ENCODE measurements at places on chromosomes 6 and 20.

- no peak for DNase-seq
These were observed 193.3 kb downstream of the UTRN start for GRCh38 chr6:144478483-144478882.

DNA sequence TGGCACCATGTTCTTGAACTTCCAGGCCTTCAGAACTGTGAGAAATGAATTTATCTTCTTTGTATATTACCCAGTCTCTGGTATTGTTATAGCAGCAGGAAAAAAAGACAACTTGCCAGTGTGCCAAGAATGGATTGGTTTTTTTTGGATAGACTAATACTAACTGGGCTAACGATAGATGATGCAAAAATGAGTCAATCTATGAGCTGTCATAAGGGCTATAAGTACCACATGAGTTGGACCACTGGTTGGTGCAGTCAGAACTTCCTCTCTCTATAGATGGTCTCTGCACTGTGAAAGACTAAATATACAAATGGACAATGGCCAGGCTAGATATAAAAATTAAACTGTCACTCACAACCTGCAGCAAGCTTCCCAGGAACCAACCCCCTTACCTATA lies 87.6 kb upstream of the COL21A1 start:
- DNase-seq = no peak

DNA sequence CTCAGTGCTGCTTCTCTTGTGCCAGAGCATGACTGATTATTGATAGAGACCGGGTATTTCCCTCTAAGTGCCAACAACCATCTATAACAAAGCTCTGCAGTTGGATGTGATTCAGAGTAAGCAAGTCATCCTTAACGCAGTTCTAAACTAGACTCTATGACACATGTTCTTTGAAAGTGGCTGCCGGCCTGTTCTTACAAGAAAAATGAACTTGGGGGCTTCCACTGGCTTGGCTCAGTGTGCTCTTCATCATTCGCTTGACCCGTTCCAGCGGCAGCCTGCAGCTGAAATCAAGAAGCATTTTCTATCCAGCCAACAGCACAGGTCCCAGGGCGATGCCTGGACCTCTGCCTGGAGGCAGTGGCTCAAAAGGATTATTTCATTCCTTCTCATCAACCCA lies 29.8 kb downstream of the GFOD1 start:
- no peak for DNase-seq

DNA sequence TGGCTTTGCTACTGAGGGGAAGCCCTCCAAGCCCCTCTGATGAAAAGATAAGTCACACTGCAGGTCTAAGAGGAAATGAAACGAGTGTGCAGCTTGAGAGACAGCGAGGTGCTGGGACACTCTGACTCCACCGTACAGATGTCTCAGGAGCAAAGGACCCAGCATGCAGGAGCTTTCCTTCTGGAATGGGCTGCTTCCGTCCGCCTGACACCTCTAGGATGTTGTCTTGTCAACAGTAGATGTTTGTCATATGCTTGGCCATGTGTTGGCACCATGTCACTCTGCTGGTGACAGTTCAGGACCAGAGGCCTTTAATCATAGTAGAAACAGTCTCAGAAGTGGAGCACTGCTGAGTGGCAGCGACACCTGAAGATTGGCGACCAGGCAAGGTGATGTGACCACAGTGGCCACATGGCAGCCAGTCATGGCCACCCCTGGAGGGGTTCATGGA lies 46.7 kb downstream of the SLC24A3 start:
- DNase-seq = no peak

- no peak for DNase-seq
These were observed 83.6 kb upstream of the HSF2 start for GRCh38 chr6:122315842-122316241.

DNA sequence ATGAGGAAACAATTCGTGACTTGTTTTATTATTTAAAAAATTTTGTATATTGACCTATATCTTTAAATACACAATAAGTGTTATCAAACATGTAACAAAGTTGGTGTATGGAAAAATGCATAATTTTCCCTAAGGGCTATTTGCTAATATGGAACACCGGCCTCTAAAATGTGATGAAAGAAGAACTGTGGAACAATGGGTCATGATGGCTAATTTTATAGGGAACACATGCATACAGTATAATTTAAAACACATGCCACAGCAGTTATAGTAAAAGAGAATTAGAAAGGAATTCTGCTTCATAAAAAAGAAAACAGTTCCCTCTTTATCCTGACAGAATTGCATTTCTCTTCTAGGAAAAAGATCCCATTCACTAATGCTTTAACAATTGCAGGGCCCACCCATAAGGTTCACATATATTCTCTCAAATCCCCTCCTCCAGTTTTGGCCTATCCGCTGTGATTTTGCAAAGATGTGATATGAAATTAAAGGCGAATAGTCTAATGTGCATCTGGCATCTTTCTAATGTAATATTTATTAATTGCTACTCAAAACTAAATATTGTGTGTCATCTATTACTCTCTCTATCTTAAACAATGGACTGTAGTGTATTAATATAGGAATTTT lies 628.1 kb upstream of the CITED2 start:
- no peak for DNase-seq

DNA sequence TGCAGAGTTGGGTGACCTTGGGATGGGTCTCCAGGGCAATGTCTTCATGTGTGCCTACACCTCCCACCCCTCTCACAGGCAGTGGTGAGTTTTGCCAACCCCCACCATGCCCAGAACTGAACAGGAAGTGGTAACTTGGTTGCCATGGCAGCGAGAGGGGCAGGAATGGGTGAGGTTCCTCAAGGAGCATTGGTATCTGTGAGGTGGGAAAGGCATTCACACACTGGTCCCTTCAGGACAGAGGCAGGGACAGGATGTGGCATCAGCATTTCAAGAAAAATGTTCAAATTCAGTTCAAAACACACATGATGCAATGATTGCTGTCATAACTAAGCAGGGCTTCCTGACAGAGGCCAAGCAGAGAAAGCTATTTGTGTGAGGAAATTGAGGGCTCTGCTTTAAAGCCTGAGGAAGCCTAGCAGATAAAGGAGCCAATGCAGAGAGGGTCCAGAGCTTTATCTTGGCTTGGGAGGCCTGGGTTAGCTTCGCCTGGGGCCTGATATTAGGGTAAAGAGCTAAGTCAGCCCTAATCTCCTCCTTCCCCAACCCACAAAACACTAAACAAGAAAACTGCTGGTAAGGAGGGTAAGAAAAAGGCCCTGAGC lies 551 bp downstream of the TREML2 start:
- peak; percentile 72 for DNase-seq

DNA sequence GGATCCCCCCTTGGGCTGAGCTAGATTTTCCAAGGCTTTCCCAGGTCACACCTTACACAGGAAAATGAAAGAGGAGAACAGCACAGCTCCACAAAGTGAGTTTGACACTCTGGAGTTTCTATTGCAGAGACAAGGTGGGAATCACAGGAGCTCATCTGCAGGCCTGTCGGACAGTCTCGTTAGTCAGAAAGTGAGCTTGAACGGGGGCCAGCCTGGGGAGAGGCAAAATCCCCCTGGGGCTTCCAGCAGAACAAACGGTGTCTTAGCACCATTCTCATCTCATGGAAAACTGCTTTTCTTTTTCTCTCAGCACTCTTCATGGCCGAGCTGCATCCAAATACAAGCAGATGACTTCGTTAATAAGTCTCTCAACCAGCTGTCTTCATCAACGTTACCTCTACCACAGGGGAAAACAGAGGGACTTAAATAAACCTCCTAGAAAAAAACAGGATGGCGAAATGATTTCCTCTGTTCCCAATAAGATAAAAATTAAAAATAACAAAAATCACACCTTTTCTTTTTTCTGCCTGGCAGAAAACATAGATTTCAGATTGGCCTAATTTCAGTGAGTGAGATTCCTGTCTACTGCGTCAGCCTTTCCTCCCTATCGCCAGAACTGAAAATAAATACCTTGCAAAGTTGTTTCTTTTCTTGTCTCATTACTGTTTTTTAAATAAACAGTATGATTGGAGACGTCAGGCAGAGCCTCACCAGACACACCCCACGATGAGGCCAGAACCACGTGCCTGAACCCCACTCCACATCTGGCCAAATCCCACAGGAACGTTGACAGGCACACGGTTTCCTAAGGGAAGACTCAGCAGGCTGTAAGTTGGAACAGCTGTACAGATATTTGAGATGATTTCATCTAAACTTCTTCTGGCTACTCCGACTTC lies 219.0 kb downstream of the TTLL2 start:
- no peak for DNase-seq

- no peak for DNase-seq
These were observed 379.0 kb downstream of the EPHA7 start for GRCh38 chr6:93040375-93040774.

DNA sequence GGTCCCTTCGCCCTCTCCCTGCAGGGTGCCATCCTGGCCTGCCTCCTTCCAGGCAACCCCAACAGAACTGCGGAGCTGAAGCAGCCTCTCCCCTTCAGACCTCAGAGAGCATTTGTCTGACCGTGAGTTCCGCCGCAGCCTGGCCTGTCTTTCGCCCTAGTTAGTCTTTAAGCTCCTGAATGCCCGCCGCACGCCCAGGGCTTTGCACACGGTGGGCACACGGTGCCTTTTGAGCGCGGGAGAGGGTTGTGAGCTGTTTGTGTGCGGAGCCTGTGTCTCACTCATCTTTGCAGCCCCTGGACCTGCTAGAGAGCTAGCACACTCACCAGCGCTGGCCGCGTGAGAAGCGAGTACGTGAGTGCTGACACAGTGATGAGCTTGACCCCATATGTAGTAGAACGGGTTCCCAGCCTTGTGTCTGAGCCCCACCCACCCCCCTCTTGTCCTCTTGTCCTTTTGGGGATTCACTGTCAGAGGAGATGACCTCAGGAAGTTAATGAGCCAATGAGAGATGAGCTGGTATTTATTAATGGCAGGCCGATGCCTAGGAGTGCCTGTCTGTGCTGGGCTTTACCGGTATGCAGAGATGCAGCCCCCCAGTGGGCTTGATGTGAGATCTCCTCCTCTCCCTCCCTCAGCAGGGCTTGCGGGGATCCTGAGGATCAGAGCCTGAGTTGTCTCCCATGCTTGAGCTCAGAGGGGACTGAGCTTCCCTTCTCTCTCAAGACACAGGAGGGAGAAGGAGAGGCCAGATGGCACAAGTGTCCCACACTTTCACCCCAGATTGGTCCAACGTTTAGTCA lies 249.2 kb downstream of the FARS2 start:
- DNase-seq = no peak

DNA sequence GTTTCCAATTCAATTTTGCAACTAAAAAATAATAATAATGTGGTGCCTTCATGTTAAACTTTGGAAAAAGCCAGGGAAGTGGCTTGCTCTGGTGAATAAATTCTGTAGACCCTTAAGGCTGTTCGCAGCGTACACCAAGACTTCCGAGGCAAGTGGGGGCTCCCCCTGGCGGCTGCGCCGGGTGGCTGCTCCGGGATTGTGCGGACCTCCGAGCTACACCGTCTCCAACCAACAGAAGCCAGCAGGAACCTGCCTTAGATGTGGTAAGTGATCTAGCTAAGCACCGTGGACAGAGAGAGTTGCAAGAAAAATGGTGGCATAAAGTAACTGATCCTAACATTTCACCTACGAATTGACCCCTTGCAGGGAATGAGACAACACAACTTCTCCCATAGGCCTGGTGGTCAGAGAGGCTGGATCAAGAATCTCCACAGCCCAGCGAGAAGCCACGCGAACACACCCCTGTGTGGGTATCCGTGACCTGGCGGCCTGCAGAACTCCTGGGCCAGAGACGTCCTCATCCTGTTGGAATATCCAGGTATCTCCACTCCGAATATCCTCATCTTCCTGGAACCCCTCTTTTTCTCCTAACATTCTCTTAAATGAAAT lies 69.6 kb downstream of the TBXT start:
- no peak for DNase-seq

GRCh38 chr6:137415834-137416190 lies 78.4 kb downstream of the OLIG3 start:
- DNase-seq = no peak

DNA sequence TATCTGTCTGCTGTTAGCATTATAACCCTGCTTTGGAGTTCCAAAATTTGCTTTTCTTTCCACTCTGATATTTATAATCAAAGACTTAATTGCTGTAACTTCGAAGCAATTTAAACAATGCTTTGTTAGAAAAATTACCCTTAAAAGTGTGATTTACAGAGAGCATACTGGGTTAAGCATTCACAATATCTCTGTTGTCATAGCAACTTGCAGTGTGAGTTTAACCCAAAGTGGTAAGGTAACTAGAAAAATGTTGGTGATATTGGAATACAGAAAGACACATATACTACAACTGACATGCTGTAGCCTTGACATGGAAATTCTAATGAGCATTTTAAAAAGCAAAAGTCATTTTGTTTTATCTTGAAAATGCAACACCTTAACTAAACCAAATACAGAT lies 70.4 kb upstream of the SMLR1 start:
- no peak for DNase-seq

DNA sequence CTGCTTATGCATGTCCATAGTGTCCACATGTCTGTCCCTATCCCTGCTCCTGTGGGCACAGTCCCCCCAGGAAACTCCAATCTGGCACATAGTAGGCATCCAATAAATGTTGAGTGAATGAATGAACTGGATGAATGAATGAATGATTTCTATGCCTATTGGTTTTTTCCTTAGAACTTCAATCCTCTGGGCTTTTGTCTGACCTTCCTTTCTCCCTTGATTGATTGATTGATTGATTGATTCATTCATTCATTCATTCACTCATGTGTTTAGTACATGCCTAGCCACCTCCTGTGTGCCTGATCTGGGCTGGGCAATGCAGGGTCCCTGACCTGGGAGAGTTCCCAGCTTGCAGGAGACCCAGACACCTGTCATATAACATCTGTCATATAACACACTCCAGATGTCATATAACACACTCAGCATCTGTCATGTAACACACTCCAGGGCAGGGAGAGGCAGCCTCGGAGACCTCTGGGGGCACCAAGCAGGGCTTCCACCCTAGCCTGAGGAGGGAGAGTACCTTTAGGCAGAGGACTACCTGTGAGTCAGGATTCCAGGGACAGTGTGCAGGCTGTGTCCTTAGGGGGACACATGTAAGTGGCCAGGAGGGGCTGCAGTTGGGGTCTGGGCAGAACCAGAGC lies 17.9 kb downstream of the VSTM2L start:
- no peak for DNase-seq

DNA sequence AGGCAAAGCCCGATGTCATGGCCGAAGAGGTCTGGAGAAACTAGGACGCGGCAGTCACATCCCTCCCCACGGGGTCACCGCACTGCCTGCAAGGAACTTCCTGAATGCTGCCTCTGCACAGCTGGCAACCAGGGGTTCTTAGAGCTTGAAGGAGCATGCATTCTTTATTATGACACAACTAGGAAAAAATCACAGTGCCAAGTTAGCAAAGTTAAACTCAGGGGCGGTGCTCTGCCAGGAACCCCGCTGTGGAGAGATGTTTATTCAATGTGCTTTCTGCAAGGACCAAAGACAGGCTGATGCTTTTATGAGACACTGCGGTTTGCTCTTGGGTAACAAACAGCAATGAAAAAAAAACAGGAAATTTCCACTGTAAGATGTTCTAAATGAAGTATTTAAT lies 287.3 kb upstream of the FOXQ1 start:
- DNase-seq = no peak

- DNase-seq = no peak
These were observed 12.2 kb downstream of the LYRM4 start for GRCh38 chr6:5248302-5249098.

- no peak for DNase-seq
These were observed 34.0 kb upstream of the COL10A1 start for GRCh38 chr6:116159782-116160524.
